ENCODE measurements at places on chromosomes 5 and 9. TPM values are rescaled to one million over a fixed set of nuclear protein-coding genes. Genes with fewer than 3 reads are reported as not detected.

SARDH gene
- 1.9 TPM for total RNA-seq

PCDHB12 gene
- total RNA-seq = 0.97 TPM

AHRR gene
- total RNA-seq = 160 TPM

INSL4 gene
- total RNA-seq = not detected

MELK gene
- 7.6 TPM for total RNA-seq

GADD45G gene
- 0.81 TPM for total RNA-seq

CD74 gene
- total RNA-seq = 13.3 TPM

CDH6 gene
- 1.5 TPM for total RNA-seq

SLC34A3 gene
- total RNA-seq = under 0.01 TPM

ZNF79 gene
- total RNA-seq = 12.5 TPM

FBP2 gene
- not detected for total RNA-seq

ASPN gene
- 49.8 TPM for total RNA-seq

SCGB3A2 gene
- total RNA-seq = not detected

SLC6A19 gene
- not detected for total RNA-seq

Data from hair follicle dermal papilla cell (primary cell).